Inflammatory macrophage (primary cell): ENCODE measurements at places on chromosomes 12 and 14.

GRCh38 chr14:67002994-67003753, 186.1 kb upstream of the GARIN2 start:
- DNase-seq = no peak

- no peak for DNase-seq
These were observed 229.9 kb upstream of the HMGA2 start for GRCh38 chr12:65594409-65594808.

- no peak for DNase-seq
These were observed 7.2 kb upstream of the CRIP2 start for GRCh38 chr14:105467249-105467941.

- no peak for DNase-seq
These were observed 106.2 kb downstream of the NUAK1 start for GRCh38 chr12:106032623-106032925.

- DNase-seq = peak; percentile 41
These were observed 33.6 kb downstream of the E2F7 start for GRCh38 chr12:77031745-77032144.

DNA sequence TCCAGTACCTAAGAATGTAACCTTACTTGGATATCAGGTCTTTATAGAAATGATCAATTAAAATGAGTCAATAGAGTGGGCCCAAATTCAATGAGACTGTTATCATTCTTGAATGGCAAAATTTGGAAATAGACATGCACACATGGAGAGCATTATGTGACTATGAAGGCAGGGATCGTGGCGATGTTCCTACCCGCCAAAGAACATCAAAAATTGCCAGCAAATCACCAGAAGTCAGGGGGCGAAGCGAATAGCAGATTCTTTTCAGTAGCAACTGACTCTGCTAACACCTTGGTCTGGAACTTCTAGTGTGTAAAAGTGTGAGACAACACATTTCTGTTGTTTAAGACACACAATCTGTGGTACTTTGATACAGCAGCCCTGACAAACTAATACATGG, 192.5 kb downstream of the ACSS3 start:
- no peak for DNase-seq

DNA sequence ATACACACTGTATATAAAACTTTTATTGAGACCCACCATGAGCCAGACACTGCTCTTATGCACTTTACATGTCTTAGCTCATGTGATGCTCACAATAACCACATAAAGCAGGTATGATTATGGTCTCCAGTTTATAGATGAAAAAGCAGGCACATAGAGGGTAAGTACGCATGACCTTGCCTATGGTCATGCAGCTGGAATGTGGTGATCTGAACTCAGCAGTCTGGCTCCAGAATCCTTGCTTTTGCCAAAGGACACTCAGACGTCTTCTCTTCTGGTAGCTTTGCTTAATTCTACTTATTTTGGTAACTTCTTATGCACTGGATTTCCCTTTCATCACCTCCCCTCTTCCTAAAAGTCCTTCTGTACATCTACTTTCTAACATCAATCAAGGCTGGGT, 103.3 kb upstream of the CRY1 start:
- DNase-seq = no peak

- no peak for DNase-seq
These were observed 151.1 kb upstream of the TBX3 start for GRCh38 chr12:114835031-114835430.

GRCh38 chr14:96267916-96268315, 11.9 kb downstream of the BDKRB1 start:
- DNase-seq = no peak

GRCh38 chr14:105468621-105469241, 5.9 kb upstream of the CRIP2 start:
- no peak for DNase-seq
